Progenitor cell of endocrine pancreas (in vitro differentiated cells): ENCODE measurements at places on chromosomes 2 and 18. TPM values are rescaled to one million over a fixed set of nuclear protein-coding genes. Genes with fewer than 3 reads are reported as not detected.

DTNB gene
- 26.6 and 29.3 TPM in 2 replicates for total RNA-seq

DNA sequence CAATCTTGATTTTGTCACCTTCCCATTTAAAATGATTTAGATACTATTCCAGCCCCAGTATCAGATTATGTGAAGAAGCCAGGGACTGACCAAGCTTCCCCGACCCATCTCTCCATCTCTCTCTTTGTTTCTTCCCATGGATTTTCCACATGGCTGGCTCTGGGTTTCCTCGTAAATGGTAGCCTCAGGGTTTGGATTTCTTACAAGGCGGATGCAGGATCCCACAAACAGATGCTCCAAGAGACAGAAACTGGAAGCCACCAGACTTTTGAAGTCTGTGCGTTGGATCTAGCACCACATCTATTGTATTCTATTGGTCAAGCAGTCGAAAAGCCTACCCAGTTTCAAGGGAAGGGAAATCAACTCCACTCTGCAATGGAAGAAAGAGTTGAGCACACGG lies 46.0 kb upstream of the SPHKAP start:
- no peak for DNase-seq
- no peaks in the 10 kb centered on the region for H3K4me1 ChIP-seq
- H3K4me3 ChIP-seq, result no peak overlapping the region
- no peaks in the 10 kb centered on the region for H3K27me3 ChIP-seq

GPC1 gene
- total RNA-seq, result 88.5 and 91.4 TPM in 2 replicates

- peaks cover 58% of the 10 kb centered on the region for H3K36me3 ChIP-seq
- peaks cover 4% of the 10 kb centered on the region for H3K4me1 ChIP-seq
- H3K27ac ChIP-seq, result no peak overlapping the region
- H3K27me3 ChIP-seq, result no peaks in the 10 kb centered on the region
- no peak for DNase-seq
- no peak overlapping the region for H3K4me3 ChIP-seq
Observed at GRCh38 chr2:190972846-190973245, 41.1 kb downstream of the STAT1 start.

DSC3 gene
- 1.2 TPM in 2 replicates for total RNA-seq

DNA sequence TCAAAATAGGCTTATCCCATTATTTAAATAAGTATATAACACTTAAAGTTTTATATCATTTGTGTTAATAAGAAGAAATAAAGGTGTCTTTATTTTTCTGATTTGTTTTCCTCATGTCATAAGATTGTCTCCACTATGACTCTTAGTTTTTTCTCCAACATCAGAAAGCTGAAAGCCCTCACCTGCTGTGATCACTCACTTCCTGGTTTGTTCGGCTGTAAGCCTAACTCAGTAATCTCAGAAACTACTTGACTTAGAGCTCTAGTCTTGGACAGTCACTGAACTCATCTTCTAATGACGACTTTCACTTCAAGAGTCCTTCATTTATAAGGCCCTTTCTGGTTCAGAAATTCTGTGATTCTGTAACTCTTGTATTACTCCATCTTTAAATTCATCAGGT lies 311.0 kb downstream of the ZEB2 start:
- H3K4me1 ChIP-seq, result no peaks in the 10 kb centered on the region
- H3K36me3 ChIP-seq, result peaks cover 3% of the 10 kb centered on the region
- no peak overlapping the region for H3K27ac ChIP-seq
- peaks cover 2% of the 10 kb centered on the region for H3K27me3 ChIP-seq
- H3K4me3 ChIP-seq, result no peak overlapping the region

- H3K27ac ChIP-seq, result no peak overlapping the region
- H3K27me3 ChIP-seq, result no peaks in the 10 kb centered on the region
- no peaks in the 10 kb centered on the region for H3K36me3 ChIP-seq
- DNase-seq, result no peak
- H3K4me3 ChIP-seq, result no peak overlapping the region
Observed at GRCh38 chr2:96353032-96353561, 17.5 kb downstream of the NCAPH start.

ZAP70 gene
- total RNA-seq, result 2.6 and 3.8 TPM in 2 replicates
